ENCODE measurements at places on chromosomes 12 and 14. TPM values are rescaled to one million over a fixed set of nuclear protein-coding genes. Genes with fewer than 3 reads are reported as not detected.

- H3K27me3 ChIP-seq, result no peaks in the 10 kb centered on the region
- H3K4me3 ChIP-seq, result no peak overlapping the region
- no peaks in the 10 kb centered on the region for H3K36me3 ChIP-seq
- no peak overlapping the region for H3K27ac ChIP-seq
Observed at GRCh38 chr12:53577941-53578352, 48.2 kb downstream of the ATF7 start.

The GARIN6 gene
- not detected for total RNA-seq

- peaks cover 19% of the 10 kb centered on the region for H3K4me1 ChIP-seq
- no peaks in the 10 kb centered on the region for H3K36me3 ChIP-seq
- no peak overlapping the region for H3K4me3 ChIP-seq
- H3K27ac ChIP-seq, result no peak overlapping the region
Observed at GRCh38 chr12:24899503-24900075, 49.3 kb downstream of the BCAT1 start.

The ETNK1 gene
- 23.3 TPM for total RNA-seq

- H3K27ac ChIP-seq, result peak overlapping the region; percentile 85
- peak overlapping the region; percentile 71 for H3K4me3 ChIP-seq
- DNase-seq, result no peak
- H3K36me3 ChIP-seq, result no peaks in the 10 kb centered on the region
- H3K4me1 ChIP-seq, result peaks cover 41% of the 10 kb centered on the region
Observed at GRCh38 chr14:73712540-73713180, 1.5 kb downstream of the PNMA1 start.

GRCh38 chr12:71266606-71267005 lies 108.8 kb upstream of the TSPAN8 start:
- no peak overlapping the region for H3K4me3 ChIP-seq
- H3K4me1 ChIP-seq, result no peaks in the 10 kb centered on the region
- no peaks in the 10 kb centered on the region for H3K27me3 ChIP-seq

DNA sequence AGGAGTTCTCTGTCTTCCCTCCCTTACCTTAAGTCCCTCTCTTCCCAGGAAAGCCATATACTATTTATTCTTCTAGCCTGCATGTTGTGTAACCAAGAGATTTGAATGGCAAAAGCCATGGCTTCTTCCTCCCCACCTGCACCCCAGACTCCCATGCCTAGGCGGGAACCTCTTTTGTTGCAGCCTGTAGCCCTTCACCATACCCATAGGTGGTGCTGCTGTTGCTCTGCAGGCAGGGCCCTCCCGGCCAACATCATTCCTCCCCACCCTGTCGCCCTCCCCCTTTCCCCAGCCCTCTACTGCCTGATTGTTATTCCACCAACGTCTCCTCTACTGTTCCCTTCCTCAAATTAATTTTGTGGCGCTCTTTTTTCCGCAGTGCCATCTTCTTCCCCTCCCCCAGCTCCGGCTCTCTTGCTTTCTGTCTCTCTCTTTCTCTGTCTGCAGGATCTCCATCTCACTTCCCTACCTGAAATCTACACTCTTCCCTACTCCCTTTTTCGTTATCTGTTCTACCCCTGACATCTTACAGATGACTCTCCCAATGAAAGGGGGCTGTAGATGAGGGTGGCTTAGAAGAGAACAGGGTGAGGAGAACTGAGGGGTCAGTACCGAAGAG lies 13.8 kb downstream of the NGDN start:
- peaks cover 5% of the 10 kb centered on the region for H3K36me3 ChIP-seq
- no peak overlapping the region for H3K27ac ChIP-seq
- no peak overlapping the region for H3K4me3 ChIP-seq
- DNase-seq, result no peak

DNA sequence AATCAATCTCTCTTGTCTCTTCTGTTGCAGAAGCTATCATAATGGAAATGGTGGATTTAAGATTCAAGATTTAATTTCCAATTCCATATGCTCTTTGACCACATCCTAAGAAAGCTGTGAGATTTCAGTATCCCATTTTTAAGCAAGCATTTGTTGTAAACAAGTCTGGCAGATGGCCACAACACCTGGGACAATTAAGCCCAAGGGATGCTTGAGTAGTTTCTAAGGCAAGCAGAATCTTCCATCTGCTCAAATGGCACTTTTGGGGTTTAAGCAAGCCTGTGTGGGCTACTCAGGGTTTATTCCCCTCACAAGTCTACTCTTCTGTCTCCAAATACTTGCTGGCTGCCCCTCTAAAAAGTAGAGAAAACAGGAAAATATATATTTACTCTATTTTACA lies 304.7 kb upstream of the SYT1 start:
- DNase-seq, result no peak
- no peak overlapping the region for H3K27ac ChIP-seq
- H3K4me1 ChIP-seq, result no peaks in the 10 kb centered on the region
- no peak overlapping the region for H3K4me3 ChIP-seq
- no peaks in the 10 kb centered on the region for H3K27me3 ChIP-seq
- no peaks in the 10 kb centered on the region for H3K36me3 ChIP-seq

DNA sequence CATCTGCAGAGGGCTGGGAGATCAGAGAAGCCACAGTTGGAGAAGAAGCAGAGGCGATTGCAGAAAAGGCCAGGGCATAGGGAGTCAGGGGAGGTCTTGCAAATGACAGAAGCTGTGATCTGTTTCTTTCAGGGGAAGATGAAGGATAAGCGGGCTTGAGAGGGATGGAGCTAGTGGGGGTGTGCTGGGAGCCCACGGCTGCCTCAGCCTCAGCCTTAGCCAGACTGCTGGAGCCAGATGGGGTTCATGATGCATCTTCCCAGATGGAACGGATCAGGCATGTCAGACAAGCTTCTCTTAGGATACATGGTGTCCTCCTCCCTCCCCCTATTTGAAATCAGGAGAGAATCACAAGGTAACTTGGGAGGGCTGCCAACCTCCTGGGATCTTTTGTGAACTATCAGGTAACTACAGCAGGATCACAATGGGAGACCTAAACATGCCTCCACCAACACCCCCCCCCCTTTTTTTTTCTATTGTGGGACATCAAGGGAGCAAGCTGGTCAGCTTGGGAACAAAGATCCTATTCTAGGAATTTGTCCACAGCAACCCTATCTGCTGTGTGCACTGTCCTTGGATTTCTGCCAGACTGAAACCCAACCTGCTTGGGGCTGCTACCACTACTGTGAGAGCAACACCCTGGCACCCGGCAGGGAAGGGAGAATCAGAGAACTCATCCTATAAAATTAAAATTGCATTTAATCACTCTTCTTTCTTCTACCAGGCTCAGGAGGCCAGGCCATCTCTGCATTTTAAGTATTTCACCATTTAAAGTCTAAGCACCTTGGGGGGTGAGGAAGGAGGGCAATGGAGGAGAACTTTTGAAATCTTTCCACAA lies 10.7 kb upstream of the ATP2A2 start:
- no peaks in the 10 kb centered on the region for H3K36me3 ChIP-seq
- H3K27me3 ChIP-seq, result no peaks in the 10 kb centered on the region
- peaks cover 50% of the 10 kb centered on the region for H3K4me1 ChIP-seq
- no peak overlapping the region for H3K4me3 ChIP-seq

DNA sequence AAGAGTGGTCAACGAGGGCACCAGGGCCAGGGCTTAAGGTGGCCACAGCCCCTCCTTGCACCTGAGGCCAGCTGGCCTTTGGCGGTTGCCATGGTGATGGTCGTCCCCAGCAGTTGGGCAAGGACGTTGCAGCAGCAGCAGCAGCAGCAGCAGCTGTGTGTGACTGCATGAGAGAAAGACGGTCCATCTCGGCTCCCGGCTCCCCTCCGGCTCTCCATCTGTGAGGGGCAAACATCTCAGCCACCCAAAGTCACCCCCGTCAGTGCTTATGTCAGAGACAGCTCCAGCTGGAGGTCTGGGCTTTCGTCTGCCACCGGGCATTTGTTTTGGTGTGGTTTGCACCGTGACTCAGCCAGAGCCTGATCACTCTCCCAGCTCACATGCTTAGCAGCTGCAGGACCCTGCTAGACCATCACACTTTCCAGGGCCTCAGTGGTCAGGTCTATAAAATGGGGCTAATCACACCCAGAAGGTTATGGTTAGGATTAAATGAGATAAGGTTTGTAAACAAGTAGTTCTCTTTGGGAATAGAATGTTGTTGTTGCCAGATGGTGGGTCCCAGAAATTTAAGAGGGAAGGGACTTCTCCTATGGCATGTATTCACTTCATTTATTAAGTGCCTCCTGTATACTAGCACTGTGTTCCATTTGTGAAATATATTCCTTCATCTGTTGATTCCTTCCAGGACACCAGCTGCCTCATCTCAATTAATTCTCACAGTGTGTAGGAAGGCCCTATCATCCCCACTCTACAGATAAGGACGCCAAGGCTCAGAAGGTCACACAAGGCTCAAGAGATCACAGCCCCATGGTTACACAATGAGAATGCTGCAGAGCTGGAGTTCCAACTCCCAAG lies 212.6 kb upstream of the LHX5 start:
- H3K4me1 ChIP-seq, result no peaks in the 10 kb centered on the region
- no peak overlapping the region for H3K27ac ChIP-seq
- no peaks in the 10 kb centered on the region for H3K27me3 ChIP-seq
- no peak for DNase-seq

- DNase-seq, result no peak
- peaks cover 70% of the 10 kb centered on the region for H3K4me1 ChIP-seq
- peak overlapping the region; percentile 65 for H3K4me3 ChIP-seq
- H3K27ac ChIP-seq, result peak overlapping the region; percentile 100
- H3K27me3 ChIP-seq, result no peaks in the 10 kb centered on the region
Observed at GRCh38 chr12:121793838-121794533, 498 bp upstream of the RHOF start.

The ING4 gene
- total RNA-seq, result 45.7 TPM
